ENCODE measurements at places on chromosomes 7 and 10. TPM values are rescaled to one million over a fixed set of nuclear protein-coding genes. Genes with fewer than 3 reads are reported as not detected.

PON1 gene
- not detected for total RNA-seq

GJD4 gene
- 0.24 TPM for total RNA-seq

- H3K36me3 ChIP-seq: no peaks in the 10 kb centered on the region
- no peaks in the 10 kb centered on the region for H3K27me3 ChIP-seq
- no peak overlapping the region for H3K4me3 ChIP-seq
- no peaks in the 10 kb centered on the region for H3K4me1 ChIP-seq
- DNase-seq: peak; percentile 66
Observed at GRCh38 chr7:115851291-115851690, 179.3 kb downstream of the TFEC start.

DNA sequence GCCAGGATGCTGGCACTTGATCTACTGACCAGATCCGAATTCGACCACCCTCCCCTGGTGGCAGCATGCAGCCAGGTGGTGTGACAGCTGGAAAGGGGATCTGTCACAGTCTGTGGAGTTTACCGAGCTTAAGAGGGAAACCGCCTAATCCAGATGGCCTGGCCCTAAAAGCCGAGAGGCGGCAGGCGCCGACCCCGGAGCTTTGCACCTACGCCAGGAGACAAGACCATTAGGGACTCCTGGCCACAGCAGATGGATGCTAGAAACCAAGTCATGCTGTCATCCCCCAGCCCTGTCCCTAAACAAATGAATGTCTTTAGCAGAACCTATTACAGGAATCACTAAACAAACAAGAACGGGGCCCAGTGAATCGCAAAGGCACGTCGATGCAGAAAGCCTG lies 27.7 kb downstream of the RCC1L start:
- H3K36me3 ChIP-seq: peaks cover 8% of the 10 kb centered on the region
- H3K27ac ChIP-seq: no peak overlapping the region
- no peak for DNase-seq
- no peaks in the 10 kb centered on the region for H3K4me1 ChIP-seq
- H3K4me3 ChIP-seq: no peak overlapping the region
- H3K27me3 ChIP-seq: no peaks in the 10 kb centered on the region

GRCh38 chr7:136998495-136998894 lies 130.0 kb downstream of the CHRM2 start:
- H3K4me3 ChIP-seq: no peak overlapping the region
- no peak for DNase-seq
- H3K4me1 ChIP-seq: peaks cover 8% of the 10 kb centered on the region
